ENCODE measurements at places on chromosomes 16 and 17.

DNA sequence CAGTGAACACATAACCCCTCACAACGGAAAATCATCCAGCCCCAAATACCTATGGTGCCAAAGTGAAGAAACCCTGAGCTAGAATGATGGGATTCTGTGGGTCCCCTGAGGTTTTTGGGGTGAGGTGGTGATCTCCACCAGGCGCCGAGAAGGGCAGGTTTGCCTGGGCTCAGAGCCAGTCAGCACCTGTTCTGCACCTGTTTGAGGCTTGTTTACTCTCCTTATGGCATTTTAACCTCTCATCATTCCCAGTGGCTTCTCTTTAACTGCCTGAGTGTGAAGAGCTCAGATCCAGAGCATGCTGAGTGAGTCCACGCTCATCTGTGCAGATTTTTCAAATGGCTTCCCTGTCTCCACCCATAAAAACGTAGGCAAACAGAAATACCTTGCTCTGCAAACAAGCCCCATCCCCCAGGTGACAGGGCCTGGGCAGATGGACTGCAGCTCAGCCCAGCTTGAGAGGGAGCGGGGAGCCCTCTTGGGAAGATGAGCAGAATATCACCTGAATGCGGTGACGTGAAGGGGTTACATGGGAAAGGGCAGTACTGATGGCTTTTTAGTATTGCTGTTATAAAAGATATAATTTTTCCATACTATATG, 40.1 kb upstream of the CLEC19A start:
- DNase-seq = no peak

DNA sequence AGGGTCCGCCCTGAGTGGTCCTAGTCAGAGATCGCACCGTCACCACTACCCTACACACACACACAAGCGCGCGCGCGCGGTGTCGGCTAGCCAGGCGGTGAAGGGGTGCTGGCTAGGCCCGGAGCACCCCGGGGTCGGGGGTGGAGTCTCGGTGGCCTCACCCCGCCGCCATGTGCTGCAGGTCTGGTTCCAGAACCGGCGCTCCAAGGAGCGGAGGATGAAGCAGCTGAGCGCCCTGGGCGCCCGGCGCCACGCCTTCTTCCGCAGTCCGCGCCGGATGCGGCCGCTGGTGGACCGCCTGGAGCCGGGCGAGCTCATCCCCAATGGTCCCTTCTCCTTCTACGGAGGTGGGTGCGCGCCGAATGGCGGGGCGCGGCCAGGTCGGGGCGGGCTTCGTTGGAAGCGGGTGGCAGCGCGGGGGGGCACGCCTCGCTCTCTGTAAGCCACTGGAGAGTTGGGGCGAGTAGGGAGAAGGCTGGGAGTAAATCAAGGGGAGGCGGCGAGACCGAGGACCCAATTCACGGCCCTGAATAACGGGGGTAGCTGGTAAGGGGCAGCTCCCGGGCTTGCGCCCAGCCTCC, 4.8 kb downstream of the LHX1 start:
- DNase-seq = no peak

GRCh38 chr17:43900183-43900857, 7.0 kb downstream of the MPP2 start:
- DNase-seq = peak; percentile 48

DNA sequence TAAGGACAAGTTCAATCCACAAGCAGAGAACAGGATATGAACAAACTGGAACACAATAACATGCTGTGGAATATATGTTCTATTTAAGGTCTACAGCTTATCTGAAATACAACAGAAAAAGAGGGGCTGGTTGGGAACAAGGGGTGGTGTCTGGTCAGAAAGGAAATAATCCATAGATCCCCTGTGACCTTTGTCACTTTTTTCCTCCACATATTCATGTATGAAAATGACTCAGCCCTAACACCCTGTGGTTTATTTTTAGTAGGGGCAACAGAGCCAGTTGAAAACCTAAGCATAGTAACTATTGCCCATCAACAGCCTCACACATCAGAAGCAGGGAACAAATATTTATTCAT, 12.3 kb upstream of the SPAG9 start:
- DNase-seq = no peak

DNA sequence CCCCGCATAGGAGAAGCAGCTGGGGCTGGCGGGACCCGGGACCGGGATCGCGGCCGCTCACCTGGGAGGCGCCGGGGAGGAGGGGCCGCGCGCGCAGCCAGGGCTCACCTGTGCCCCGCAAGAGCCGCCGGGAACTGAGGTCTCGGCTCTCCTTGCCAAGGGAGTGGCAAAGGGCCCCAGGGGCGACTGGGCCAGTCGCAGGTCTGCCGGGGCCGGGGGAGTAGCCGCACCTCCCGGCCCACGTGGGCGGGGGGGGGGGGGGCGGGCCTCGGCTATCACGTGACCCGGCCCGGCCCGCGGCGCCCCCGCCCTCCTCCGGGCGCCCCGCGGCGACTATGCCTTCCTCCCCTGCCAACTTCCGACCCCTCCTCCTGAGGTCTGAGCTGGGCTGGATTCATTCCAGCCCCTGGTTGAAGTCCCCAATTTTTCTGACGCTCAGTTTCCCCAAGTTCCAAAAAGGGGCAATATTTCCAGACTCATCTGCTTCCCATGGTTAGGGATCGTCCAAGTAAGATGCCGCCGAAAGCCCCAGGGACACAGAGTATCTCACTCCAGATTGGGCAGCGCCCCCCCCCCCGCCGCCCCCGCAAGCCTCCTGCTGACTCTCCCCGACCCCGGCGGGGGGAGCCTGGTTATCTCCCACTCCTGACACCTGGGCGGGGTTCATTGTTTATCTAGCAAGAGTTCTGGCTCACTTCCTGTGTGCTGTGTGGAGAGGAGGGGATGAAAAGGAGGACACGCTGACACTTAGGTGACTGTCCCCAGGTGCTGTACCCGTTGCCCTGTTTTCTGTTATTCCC, at the start of gene TMC6:
Gene TMC6, minus strand, starts transcription at position 205 of the 800 bp plus-strand sequence. CDS start 1,923 bp downstream, outside the sequence.
- DNase-seq = no peak

- DNase-seq = no peak
These were observed 8.9 kb downstream of the SLC5A11 start for GRCh38 chr16:24854607-24855171.
